ENCODE measurements at places on chromosomes 5 and 9.
A peak's percentile ranks its signal among the peaks of the same experiment; 100 is the strongest.

GRCh38 chr5:171599957-171600612 is 180.6 kb downstream of the FGF18 start:
- DNase-seq = no peak

DNA sequence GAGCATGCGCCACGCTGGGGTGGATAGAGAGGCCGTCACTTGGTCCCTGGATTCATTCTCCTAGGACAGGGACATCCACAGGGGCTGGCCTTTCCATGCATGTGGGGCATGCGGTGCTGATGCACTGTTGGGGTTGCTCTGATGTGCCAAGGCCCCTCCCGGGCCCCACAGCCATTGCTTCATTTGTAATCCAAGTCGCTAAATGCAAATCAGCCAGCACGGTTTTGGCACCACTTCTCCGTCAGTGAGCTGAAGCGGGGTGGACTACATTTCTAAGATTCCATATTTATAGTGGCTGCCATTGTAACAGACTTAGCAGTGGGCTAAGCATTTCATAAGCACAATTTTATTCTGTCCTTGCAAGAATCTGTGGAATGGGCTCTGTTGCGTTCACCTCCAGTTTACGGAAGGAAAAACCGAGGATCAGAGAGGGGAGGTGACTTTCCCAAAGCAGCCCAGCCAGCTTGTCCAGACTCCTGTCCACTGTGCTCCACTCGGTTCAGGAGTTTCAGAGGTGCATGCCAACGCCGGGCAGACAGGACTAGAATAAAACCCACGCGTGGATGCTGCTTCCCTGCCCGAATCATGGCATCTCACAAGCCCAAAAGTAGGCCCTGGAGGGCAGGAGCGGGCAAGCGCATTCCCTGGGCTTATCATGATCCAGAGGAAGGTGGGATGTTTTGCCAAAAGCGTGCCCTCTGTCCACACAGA is 102.6 kb upstream of the COL5A1 start:
- DNase-seq = peak; percentile 88

GRCh38 chr9:37650873-37651768 is at the start of gene FRMPD1:
Gene FRMPD1, plus strand, starts transcription at chr9:37650954. Its CDS starts 41,688 bp downstream, at chr9:37692642.
- peak; percentile 22 for DNase-seq

- DNase-seq = peak; percentile 27
These were observed 8.1 kb downstream of the ARL15 start for GRCh38 chr5:54302267-54302687.

- DNase-seq = no peak
These were observed 832.9 kb upstream of the DMAC1 start for GRCh38 chr9:8632493-8632892.

GRCh38 chr5:179413086-179413690 is 67.9 kb upstream of the ADAMTS2 start:
- no peak for DNase-seq

GRCh38 chr9:34993502-34994259 is 4.1 kb downstream of the DNAJB5 start:
- DNase-seq = peak; percentile 58
